Stimulated activated CD4-positive, alpha-beta T cell treated with anti-CD3 and anti-CD28 coated beads, Interleukin-12 subunit alpha, Interleukin-12 subunit beta, amount 100 ng/mL, for 4 hours (primary cell): ENCODE measurements at places on chromosomes 13 and 19.

DNA sequence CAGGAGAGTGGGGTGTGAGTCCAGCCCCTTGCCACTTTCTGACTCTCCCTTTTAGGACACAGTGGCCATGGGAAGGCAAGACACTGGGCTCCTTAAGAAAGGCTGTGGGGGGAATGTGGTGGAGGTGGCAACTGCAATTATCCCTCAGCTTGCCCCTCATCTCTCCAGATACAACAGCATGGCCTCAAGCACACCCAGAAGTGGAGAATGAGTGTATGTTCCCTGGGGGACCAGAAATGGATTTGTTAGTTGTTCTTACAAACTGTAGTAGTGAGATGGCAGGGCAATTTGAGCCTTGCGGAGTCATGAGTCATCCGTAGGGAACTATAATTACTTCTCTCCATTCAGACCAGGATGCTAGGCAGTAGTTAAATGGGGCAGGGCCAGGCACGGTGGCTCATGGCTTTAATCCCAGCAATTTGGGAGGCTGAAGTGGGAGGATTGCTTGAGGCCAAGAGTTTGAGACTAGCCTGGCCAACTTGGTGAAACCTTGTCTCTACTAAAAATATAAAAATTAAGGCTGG lies 25.6 kb upstream of the CXCL17 start:
- DNase-seq: no peak

- no peak for DNase-seq
Measured at GRCh38 chr13:53042877-53043276, 14.3 kb downstream of the OLFM4 start.

GRCh38 chr19:47370045-47370611 lies 21.0 kb downstream of the DHX34 start:
- DNase-seq: no peak

- DNase-seq: no peak
Measured at GRCh38 chr13:33181264-33181663, 104.3 kb downstream of the STARD13 start.

DNA sequence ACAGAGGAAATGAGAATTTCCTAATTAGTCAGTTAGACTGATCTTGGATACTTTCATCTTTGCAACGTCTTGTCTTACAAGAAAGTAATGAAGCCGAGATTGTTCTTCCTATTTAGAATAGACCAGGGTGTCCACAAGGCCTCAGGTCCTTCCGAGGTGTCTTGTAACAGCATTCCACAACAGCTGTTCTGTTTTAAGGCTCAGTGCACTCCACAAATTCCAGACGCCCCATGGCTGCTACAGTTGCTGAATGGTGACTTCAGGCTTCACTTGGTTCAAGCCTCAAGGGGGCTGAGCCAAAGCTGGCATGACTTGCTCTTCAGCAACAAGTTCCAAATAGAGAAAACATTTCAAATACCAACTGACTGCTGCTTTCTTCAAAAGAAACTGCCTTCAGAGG lies 143.4 kb downstream of the SHISA2 start:
- no peak for DNase-seq
